ENCODE measurements at places on chromosomes 11 and 22.

DNA sequence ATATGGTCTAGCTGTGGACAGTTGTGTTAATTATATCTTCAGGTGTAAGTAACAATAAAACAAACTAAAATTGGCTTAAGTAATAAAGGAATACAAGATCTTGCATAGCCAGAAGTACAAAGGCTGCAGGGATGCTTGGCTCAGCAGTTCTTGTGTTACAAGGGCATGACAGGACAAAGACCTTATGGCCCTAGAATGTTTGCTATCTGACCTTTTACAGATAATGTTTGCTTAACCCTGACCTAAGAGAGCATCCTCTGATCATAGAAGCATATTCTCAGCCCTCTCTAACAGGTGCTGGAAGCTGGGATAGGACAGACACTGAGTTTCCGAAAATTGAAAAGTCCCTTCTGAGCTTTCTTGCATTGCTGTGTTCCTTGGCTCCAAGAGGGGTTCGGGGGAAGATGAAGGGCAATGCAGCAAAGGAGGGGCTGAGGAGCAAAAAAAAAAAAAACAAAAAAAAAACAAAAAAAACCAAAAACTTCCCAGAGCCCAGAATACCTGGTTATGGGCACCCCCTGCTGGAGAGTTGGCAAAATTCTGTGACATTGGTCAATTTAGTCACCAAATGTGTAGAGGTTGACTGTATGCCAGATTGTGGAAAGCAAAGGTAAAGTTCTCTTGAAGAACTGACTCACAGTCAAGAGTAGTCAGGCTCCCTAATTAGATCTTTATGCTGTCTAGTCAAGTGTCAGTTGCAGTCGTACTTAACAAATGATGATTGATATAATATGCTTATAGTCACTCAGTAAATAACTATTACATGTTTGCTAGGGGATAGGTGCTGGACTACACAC, 10.4 kb upstream of the HIKESHI start:
- DNase-seq = no peak

DNA sequence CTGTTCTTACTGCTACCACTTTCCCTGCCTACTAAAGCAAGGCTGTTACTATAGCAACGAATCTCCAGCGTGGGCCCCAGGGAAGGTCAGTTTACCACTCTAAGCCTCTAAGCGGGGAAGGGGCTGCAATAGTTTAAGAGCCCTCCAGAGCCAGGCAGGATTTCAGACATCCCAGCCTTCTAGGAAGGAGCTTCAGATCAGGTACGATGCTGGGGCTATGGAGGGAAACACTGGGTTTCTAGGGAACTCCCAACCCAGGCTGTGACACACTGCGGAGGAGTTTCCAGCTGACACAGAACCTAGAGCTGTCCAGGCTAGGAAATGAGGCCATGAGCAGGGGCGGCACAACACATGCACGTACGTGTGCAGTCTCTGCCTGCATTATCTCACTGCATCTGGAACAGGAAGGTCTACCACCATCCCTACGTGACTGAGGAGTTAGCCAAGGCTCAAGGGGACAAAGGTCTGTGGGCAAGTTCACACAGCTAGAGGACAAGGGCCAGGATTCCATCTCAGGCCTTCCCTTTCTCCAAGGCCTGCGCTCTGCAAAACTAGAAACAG, 20.4 kb downstream of the HPS4 start:
- no peak for DNase-seq

- DNase-seq = no peak
These were observed 37.4 kb downstream of the DUSP8 start for GRCh38 chr11:1534682-1535081.

DNA sequence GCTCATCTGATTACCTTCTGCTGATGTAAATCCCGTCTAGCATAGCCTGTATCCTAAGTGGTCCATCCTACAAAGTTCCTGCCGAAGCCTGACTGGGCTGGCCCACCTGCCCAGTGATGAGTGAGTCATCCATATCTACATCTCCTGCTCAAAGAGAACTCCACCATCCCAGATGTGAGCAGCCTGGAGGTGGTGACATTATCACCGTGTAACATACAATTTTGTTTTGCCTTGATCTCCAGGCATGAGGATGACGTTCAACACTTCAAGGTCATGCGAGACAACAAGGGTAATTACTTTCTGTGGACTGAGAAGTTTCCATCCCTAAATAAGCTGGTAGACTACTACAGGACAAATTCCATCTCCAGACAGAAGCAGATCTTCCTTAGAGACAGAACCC, 5.6 kb downstream of the TMA7B start:
- DNase-seq = no peak

DNA sequence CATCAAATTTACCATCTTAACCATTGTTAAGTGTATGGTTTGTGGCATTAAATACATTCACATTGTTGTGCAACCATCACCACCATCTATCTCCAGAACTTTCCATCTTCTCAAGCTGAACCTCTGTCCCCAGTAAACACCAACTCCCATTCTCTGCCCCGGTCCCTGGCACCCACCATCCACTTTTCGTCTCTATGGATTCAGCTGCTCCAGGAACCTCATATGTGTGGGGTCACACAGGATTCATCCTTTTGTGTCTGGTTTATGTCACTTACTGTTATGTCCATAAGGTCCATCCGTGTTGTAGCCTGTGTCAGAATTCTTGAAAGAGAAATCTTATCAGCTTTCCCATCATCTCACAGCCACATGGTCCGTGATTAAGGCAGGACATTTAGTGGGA, 16.3 kb downstream of the TSPAN32 start:
- no peak for DNase-seq

DNA sequence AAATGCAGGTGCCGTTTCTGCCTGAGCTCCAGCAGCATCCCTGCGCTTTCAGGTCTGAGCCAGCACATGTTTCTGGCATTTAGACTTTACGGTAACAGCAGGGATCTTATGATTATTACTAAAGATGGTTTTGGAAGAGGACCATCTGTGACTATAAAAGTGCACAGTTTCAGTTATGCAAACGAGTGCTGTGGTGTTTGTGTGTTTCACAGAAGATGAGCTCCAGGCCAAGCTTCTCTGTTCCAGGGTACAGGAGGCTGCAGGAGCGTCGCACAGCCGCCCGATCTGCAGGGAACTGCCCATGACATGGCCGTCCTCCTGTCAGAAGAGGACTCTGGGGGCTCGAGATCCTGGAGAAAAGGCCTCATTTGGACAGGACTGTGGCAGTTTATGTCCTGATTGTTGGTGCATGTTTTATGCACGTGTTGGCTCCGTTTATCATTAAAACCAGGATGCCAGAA, 297.3 kb downstream of the TBC1D22A start:
- DNase-seq = no peak

GRCh38 chr11:94272738-94273313, 31.6 kb upstream of the IZUMO1R start:
- no peak for DNase-seq

GRCh38 chr11:106277484-106277883, 200.0 kb downstream of the AASDHPPT start:
- DNase-seq = no peak

DNA sequence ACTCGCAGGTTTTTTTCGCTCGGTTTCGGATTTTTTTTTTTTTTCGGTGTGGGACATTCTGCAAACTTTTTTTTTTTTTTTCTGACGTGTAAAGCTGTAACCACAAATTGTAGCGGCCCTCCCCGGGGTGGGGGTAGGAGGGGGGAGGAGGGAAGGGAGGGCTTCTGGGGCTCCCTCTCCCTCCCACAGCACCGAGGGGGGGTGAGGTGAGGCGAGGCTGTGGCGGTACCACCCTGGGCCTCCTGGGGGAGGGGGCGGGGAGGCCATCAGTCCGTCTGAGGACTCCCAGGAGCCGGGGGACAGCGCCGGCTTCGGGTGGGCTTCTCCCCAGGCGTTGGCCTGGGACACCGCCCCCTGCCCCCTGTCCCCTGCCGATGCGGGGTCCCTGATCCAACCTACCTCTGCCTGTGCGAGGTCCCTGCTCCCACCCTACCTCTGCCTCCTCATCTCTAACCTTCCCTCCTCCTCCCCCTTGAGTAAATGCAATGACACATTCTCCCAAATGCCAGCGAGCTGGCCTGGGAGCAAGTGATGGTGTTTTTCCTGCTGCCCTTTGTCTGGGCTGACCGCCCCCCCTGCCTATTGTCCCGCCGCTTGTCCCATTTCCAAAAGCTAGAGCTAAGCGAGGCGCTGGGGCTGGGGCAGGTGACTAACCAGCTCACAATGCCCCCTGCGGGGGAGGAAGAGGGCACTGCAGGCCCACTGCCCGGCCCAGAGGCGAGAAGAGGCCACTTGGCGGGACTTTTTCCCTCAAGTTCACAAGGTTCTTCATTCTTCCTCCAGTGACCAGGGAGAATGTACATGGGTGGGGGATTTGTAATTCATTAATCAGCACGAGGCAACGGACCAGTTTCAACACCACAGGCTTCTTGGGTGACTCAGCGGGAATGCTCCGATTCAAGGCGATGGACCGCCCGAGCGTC, 511 bp upstream of the CLCF1 start:
- no peak for DNase-seq

GRCh38 chr22:37823134-37823985, at the start of gene GALR3:
Gene GALR3, plus strand, starts transcription at chr22:37823382. Its CDS starts 25 bp downstream, at chr22:37823407.
- no peak for DNase-seq

DNA sequence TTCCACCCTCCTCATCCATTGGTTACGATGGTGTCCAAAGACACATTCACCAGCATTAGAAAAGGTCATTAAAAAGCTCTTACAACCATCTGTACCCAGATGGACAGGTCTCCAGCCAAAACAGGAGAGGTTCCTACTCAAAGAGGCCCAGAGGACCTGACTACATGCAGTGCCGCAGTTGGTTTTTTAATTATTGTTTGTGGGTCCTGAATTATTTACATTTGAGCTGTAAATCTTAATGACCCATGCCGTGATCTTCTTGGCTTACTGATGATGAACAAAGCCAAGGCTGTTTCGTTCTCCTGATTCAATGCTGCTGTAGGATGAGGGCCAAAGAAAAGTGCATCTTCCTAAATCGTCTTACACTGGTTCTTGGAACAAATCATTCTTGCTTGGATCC, 83.7 kb downstream of the CADM1 start:
- DNase-seq = no peak

DNA sequence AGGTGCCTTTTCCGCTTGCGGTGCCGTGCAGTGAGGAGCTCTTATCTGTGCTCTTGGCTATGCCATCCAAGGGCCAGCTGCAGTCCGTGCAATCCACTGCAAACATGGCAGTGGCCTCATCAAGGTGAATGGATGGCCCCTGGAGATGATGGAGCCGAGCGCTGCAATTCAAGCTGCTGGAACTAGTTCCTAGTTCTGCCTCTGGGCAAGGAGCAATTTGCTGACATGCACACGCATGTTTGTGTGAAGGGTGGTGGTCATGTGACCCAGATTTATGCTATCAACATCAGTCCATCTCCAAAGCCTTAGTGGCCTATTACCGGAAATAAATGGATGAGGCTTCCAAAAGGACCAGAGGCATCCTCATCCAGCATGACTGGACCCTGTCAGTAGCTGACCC, 3.1 kb upstream of the EHD1 start:
- no peak for DNase-seq

DNA sequence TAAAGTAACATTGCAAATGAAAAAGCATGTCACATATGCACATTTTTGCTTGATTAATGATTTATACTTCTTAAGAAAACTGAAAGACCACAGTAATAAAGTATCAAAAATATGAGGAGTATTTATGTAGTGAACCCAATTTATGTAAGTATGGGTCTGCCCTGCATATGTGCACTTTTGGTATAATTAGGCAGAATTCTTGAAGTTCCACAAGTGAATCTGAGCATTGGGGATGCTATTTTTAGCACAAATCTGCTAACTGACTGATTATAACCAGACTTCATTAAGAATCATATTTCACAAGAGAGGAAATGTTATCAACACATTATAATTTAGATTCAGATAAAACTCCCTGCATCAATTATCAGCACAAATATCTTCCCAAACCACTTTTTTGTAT, 407.1 kb upstream of the LRRC4C start:
- DNase-seq = no peak

GRCh38 chr11:96063886-96064285, 140.0 kb upstream of the MTMR2 start:
- DNase-seq = no peak

- no peak for DNase-seq
These were observed 4.7 kb upstream of the KDELR3 start for GRCh38 chr22:38462960-38463784.

GRCh38 chr11:77127920-77128691, at the start of gene MYO7A:
Gene MYO7A, plus strand, starts transcription at chr11:77128246. Its CDS starts 2,389 bp downstream, at chr11:77130635.
- DNase-seq = no peak

- no peak for DNase-seq
These were observed 21.6 kb upstream of the FCHSD2 start for GRCh38 chr11:73163638-73164174.

All from iPS DF 19.7 (cell line).